ENCODE measurements at places on chromosomes 7 and 10.

GRCh38 chr10:129645487-129645886 lies 178.4 kb downstream of the MGMT start:
- no peak for DNase-seq

DNA sequence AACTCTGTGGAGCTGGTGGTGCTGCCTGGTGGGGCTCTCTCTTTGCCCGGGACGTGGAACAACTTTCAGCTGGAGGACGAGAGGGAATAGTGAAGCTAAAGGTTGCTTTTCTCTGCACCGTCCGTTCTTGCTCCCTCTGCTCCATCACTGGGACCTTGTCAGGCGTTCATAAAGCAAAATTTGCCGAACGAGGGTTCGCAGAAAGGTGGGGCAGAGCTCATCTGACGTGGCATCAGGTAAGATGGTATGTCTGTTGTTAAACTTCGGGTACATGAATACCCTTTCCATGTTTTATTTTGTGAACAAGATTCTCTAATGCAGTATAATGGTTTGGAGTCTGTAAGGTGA lies 416 bp downstream of the BBS9 start:
- DNase-seq = no peak

DNA sequence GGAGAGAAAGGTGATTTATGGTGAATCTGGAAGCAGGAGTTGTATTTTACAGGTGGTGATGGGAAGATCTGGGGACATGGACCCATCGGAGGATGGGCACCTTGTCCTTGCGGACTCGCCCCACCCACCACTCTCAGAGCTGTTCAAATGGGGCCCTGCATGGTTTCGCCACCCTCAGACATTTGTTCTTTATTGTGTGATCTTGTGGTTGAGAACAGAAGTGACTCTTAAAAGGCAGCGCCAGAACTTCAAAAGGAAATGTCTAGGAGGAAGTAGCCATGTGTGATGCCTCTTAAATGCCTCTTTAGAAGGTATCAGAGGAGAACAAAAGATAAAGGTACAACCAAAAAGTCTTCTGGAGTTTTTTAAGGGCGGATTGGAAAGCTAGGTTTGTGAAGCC lies 205.7 kb downstream of the KIAA1217 start:
- no peak for DNase-seq

GRCh38 chr7:96870934-96871333 lies 134.4 kb upstream of the DLX6 start:
- DNase-seq = no peak

DNA sequence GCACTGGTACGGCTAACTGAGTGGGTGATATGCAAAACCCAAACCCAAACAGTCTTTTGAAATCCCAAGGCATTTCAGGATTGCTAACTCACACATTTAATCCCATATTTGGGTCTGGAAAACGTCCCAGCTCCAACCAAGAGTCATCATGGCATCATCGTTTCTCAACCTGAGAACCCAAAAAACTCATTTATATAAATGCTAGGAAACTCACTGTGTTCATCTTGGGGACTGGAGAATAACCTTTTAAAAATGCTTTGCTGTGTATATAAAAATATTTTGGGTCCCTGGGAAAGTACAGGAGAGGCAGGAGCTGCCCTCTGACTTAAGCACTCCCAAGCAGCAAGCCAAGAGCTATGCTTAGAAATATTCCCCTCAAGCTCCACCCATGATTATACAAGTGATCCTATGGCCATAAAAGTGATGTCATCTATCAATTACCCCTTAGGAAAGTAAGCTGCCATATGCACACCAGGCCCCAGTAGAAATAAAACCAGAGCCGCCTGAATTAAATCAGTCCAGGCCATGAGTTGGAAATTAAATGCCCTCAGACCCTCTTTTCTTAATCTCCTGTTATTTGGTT lies 352.1 kb downstream of the FRMD4A start:
- DNase-seq = no peak

DNA sequence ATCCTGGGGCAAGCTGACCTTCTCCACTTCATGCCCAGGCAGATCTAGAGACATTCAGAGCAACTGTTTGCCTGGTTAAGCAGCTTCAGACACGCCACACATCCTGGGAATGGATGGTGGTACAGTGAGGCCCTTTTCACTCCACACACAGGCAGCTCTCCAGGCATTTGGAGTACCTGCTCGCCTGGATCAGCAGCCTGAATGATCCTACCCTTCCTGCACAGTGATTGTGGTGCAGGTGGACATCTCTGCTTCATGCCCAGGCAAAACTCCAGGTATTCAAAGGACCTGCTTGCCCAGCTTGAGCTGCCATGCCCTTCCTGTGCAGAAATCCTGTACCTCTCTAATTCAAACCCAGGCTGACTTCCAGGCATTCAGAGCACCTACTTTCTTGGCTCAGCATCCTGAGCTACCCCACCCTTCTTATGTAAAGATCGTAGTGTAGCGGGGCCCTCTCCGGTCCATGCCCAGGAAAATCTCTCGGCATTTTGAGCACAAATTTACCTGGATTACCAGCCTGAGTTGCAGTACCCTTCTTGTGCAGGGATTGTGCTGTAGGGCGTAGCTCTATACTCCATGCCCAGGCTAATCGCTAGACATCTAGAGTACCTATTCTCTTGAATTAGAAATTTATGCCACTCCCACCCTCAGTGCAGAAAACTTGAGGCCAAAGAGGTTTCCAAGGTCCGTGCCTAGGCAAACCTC lies 972.8 kb downstream of the ANKRD7 start:
- no peak for DNase-seq

GRCh38 chr10:9450801-9451200 lies 1396.3 kb downstream of the GATA3 start:
- DNase-seq = no peak

DNA sequence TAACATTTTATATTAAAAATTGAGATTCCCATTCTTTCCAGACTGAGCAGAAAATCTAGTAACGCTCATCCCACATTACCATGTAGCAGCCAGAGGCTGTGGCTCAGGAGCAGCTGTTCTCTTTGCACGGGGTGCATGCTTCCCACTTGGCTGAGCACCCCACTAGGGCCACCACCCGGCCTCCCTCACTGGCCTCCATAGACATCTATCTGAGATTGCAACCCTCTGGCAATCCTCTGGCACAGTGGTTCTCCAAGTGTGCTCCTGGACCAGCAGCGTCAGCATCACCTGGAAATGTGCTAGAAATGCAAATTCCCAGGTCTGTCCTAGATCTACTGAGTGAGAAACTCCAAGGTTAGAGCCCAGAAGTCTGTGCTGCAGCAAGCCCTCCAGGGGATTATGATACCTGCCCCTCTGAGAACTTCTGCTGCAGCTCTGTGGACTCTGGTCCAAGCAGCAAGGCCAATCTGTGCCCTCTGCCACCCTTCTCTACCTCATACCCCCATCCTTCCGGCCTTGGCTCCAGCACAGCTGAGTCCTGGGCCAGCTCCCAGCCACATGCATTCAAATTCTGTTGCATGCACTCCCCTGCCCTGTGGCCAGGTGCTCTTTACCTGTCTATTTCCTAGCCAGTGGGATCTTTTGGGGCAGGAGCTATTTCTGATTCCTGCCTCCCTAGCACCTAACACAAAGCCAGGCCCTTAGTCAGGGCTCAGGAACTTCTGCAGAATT lies 301.5 kb downstream of the GRID1 start:
- DNase-seq = no peak

GRCh38 chr10:61749291-61749690 lies 86.6 kb downstream of the CABCOCO1 start:
- no peak for DNase-seq

- no peak for DNase-seq
These were observed 104.1 kb upstream of the LAMB4 start for GRCh38 chr7:108234281-108234680.

GRCh38 chr7:44639671-44640321 lies 33.4 kb downstream of the OGDH start:
- DNase-seq = no peak

DNA sequence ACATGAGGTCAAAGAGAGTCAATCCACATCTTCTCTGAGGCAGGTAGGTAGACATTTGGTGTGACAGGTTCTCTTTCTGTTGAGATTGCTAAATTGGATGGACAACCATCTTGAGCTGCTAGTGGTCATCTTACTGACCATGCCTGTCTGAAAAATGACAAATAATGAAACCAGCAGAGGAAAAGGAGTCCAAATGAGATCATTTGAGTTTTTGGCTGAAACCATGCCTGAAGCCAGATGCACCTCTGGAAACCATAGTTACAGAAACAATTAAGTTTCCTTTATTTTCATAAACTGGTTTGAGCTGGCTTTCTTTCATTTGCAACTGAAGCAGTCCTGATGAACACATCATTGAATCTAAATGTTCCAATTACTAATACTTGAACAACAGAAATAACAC lies 100.6 kb downstream of the ZNF438 start:
- DNase-seq = no peak

DNA sequence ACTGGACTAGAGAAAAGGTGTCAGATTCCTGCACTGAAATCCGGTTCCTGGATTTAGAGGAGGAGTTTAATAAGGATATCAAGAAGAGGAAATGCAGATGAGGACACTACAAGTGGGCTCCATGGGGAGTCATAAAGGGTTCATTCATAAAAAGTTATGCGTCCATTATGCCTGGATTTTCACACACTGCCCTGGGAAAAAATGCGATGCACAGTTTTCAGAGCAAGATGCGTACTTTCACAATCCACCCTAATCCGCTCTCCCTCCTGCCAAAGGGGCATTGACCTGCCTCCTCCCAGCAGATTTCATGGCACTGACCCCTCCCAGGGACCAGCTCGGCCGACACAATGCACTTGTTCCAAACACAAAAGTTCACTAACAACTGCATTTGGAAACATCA lies 42.2 kb upstream of the OPALIN start:
- DNase-seq = no peak

DNA sequence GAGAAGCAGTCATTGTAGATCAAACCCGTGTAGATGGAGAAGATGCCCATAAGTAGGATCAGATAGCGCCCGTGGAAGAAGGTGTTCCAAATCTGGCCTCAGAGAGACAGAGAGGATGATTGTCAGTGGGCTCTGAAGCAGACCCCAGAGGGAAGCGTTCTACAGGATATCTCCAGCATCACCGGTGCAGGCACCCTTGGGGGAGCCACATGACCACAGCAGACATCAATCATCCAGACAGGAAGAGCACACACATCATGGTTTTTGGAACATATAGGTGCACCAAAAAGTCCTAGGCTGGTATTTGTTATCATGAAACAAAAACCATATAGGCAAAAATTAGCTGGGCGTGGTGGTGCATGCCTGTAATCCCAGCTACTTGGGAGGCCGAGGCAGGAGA lies 44.0 kb upstream of the SVOPL start:
- DNase-seq = no peak

DNA sequence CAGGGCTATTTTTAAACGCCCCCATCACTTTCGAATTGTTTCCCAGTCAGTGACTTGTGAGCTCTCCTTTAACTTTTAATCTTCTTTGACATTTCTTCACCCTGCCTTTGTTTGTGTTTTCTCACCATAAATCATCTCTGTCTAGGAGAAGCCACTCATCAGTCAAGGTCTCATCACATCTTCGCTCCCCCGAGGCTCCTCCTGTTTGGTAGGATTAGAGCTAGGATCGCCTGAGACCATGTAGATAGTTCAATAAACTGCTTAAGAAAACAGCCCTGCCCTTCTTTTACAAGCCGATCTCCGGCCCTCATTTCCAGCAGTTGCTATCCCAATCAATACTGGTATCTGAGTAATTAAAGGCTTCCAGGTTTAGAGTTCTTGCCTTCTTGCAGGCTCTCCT lies 472.8 kb upstream of the ADARB2 start:
- DNase-seq = no peak

DNA sequence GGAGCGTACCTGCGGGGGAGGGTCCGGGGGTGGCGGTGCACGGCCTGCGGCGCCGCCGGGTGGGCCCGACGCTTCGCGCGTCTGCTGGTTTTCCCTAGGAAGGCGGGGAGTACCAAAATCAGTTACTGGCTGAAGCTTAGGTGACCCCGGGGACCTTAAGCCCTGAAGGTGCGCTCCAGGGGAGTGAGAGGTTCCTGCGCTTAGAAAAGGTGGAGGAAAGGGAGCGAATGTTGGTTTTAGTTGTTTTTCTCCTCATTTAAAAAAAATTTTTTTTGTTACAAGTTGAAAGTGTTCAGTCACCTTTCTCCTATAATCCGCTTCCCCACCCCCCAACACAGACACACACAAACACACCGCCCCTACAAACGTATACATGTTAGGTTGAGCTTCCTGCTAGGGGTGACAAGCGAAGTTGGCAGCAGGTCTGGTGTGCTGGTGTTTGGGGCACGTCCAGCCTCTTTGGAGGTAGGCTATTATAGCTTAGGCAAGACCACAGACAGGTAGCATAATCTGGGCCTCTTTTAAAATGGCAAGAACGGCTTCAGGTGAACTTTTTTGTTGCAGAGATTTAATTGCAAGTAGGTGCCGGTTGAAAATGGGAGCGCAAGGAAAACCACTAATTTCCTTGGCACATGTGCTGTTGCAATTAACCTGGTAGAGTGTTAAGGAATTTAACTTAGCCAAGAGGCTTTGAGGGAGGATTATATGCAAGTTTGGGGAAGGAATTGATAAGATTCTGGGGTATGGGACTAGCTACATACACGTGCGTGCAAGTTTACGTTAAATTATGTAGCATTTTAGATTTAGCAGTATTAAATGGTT lies 945 bp downstream of the ADD3 start:
- DNase-seq = no peak

DNA sequence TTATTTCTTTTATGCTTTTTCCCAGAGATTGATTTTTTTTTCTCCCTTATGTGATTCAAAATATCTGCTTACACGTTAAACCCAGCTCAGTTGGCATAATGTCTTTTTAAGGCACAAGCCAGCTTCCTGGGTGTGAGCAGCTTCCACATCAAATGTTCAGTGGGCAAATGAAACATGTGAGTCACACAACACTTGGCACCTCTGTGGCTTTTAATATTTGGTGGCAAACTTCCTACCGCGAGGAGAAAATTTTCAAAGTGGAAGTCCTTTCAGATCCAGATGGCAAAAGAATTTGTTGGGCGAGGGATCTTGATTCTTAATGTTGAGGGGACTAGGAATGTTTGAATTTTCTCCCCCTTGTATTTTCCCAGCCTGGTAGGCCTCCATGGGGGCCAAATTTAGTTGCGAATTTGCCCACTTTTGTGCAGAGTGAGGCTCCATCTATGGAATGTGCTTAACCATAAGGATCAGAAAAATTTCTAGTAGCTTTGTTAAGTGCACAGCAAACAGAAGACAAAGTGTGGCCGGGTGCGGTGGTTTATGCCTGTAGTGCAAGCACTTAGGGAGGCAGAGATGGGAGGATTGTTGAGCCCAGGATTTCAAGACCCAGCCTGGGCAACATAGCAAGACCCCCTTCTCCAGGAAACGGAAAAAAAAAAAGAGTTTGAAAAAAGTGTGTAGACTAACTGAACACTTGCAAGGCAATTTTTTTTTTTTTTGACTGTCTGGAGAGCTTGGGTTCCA lies 31.0 kb downstream of the CUX1 start:
- no peak for DNase-seq

- DNase-seq = no peak
These were observed 139.3 kb downstream of the C1GALT1 start for GRCh38 chr7:7321681-7322080.

GRCh38 chr7:2710286-2710655 lies 22.3 kb downstream of the AMZ1 start:
- DNase-seq = no peak

GRCh38 chr7:129835569-129835968 lies 117.2 kb downstream of the UBE2H start:
- no peak for DNase-seq

Measured in stimulated activated CD8-positive, alpha-beta memory T cell treated with anti-CD3 and anti-CD28 coated beads, Interleukin-7, amount 100 ng/mL, for 24 hours (primary cell).